ENCODE measurements at places on chromosomes 12 and 14.

GRCh38 chr12:131372171-131372475 is 338.8 kb upstream of the SFSWAP start:
- DNase-seq: no peak

DNA sequence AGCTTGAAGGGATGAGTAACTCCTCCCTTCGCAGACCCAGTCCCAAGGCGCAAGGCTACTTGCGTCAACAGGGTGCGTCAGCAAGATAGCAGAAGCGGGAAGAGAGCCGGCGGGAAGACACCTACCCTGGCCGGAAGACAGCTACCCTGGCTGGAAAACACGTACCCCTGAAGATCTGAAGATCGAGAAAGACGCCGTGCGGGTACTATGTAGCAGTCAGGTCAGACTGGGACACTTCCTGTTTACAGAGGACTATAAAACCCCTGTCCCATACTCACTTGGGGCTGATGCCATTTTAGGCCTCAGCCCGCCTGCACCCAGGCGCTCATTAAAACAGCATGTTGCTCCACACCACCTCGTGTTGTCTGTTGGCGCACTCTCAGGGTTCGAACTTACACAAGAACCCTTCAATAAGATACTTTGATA is 80.9 kb downstream of the ABCD2 start:
- no peak for DNase-seq

DNA sequence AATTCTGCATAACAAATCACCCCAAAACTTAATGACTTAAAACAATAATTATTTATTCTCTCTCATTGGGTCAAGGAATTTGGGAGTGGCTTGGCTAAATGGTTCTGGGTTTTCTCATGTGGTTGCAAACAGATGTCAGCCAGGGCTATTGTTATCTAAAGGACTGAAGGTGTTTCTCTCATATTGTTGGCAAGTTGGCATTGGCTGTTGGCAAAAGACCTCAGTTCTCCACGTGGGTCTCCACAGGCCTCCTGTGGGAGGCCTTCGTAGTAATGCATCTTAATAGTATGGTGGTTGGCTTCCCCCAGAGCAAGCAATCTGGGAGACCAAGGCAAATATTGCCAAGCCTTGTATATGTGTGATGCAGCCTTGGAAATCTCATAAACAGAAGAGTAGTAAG is 14.4 kb downstream of the GALNT16 start:
- DNase-seq: no peak

DNA sequence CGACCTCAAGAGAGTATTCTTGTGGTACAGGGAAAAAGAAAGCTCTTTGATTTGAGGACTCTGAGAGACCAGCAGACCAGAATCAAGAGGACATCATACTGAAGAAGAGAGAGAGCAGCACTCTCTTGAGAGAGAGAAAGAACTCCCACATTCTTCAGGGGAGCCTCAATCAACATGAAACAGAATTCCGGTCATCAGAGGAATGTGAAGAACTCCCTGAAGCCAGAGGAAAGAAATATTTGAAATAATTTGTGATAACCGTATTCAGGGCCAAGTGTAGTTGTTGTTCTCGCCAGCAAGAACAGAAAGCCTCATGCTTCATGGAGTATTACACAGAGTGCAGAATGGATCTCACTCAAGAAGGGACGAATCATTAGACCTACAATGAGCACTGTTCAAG is 363.8 kb upstream of the TMEM132C start:
- no peak for DNase-seq

GRCh38 chr12:113049976-113050742 is 6.4 kb upstream of the DTX1 start:
- DNase-seq: peak; percentile 60

GRCh38 chr14:95282354-95282985 is 37.2 kb downstream of the CLMN start:
- no peak for DNase-seq

GRCh38 chr14:106141242-106142220 is 615.1 kb downstream of the TMEM121 start:
- DNase-seq: no peak

GRCh38 chr12:109718390-109718789 is 4.8 kb downstream of the FAM222A start:
- DNase-seq: no peak

- DNase-seq: no peak
Observed at GRCh38 chr12:67519484-67520433, 128.8 kb upstream of the DYRK2 start.

DNA sequence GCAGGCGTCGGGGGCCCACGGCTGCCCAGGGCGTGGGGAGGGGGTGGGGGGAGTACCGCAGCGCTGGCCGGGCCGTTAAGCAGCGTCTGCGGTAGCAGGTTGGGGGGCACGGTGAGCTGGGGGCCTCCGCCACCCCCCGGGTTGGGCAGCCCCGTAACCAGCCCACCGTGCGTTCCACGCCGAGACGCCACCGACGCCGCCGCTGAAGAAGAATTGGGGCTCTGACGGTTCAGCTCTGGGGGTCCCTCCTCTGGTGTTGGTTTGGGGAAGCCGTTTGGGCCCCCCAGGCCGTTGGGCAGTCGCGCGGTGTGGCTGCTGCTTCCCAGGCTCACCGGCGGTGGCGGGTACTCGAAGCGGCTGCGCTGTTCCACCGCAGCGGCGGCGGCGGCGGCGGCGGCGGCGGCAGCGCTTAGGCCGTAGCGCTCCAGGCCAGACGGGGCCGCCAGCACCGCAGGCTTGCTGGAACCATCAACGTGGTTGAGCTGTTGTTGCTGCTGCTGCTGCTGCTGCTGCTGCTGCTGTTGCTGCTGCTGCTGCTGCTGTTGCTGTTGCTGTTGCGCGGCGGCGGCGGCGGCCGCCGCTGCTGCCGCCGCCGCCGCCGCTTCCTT is 1.5 kb downstream of the IRF2BPL start:
- DNase-seq: peak; percentile 79

DNA sequence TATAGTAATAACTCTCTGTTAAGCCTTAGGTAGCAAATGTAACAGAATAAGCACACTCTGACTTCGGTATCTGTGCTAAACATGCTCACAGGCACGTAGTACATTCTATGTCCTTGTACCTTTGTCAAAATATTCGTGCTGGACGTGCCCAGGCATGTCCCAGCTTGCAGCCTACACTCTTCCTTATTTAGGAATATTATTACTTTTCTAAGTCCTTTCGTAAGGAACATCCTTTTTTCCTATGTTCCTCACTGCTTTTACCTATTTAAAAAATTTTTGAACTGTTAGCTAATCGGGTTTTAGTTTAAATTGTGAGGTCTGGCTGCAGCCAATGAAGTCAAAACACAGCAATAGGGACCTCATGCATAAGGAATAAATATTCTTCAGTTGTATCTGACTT is 24.1 kb upstream of the UBC start:
- DNase-seq: no peak

- no peak for DNase-seq
Observed at GRCh38 chr12:6376079-6376869, 911 bp upstream of the SCNN1A start.

DNA sequence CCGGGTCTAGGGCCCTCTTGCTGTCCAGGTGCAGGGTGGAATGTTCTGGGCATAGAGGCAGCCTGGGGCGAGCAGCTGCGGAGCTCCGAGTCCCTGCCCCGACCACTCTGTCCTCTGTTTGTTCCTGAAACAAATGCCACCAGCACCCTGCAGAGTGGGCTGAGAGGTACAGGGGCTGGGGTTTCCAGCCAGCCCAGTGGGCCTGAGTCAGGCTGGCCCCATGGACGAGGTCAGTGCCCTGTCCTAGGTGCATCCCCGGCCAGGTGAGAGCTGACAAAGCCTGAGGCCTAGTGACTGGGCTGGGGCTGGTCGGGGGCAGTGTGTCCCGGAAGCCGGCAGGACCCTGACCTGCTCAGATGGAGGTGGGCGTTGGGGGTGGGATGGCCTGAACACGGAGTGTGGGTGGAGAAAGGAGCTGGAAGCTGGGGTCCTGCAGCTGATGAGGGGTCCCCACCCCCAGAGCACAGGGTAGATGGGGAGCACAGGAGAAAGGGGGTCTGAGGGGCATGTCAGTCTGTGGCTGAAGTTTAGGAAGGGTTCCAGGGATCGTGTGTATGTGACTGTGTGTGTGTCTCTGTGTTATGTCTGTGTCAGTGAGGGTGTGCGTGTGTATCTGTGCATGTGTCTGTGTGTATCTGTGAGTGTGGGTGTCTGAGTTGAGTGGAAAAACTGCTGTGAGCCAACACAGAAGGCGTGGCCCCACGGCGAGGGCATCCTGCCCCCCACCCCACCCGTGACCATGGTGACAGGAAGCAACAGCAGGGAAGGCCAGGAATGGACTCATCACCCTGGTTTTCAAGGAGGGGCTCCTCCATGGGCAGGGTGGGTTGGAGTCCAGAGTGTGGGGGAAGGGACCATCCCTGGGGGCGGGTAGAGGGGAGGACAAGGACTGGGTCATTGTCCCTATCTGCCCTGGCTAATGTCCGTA is 2.4 kb upstream of the CRIP1 start:
- DNase-seq: no peak

DNA sequence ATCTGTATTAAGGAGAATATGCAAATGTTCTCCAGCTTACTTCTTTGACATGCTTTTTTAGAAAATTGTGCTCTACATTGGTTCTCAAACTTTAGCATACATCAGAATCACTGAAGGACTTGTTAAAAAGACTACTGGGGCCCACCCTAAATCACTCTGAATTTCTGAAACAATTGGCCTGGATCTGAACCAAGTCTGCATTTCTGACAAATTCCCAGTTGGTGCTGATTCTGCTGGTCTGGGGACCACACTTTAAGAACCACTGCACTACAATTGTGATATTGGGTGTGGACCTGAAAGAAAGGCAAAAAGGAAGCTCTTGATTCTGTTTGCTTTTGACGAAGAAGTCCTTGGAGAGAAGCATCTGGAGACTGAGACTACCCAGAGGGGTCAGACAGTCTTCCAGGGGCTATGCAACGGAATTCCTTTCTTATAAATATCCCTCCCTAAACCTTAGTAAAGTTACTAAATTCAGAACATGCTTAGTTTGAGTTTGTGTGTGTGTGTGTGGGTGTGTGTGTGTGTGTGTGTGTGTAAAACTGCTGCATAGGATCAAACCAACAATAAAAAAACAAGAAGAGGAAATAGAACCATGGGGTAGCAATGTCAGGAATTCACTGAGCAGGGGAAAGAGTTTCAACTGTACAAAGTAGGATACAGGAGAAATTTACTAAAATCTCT is 36.8 kb downstream of the EAPP start:
- DNase-seq: no peak

DNA sequence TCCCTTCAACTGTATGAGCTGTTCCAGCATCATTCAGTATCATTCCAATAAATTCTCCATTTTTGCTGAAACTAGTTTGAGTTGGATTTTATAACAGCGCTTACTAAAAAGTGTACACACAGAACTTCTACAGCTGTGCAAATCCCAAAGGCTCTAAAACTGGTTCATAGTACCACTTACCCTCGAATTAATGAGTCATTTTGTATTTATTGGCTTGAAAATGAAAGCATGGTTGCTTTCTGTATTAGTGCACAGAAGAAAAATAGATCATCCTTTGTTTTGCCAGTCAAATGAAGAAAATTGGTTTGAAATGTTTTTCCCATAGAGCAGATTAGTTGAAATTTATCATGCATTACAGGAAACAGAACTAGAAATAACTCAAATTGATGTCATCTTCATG is 268.3 kb upstream of the CPNE8 start:
- DNase-seq: no peak

- DNase-seq: no peak
Observed at GRCh38 chr12:98532687-98533304, 17.4 kb downstream of the TMPO start.

DNA sequence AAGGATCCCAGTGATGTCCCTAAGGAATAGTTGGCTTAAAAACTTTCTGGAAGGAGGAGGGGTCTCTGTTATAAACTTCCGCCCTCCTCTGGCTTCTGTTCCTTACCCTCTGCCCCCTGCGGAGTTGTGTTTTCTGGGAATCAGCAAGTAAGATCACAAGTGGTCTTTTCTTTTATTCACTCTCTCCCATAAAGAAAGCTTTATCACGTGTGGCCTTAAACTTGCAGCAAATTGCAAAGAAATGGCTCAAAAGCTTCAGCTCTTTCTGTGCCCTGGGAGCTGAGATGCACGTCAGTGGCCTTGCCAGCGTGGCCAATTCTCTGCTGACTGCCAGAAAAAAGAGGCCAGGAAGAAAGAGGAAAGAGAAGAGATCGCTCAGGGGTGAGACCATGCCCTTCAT is at the start of gene SLCO1C1:
Gene SLCO1C1 (plus strand): TSS at position 101 of the 400 bp plus-strand sequence. CDS start 4,245 bp downstream, outside the sequence.
- DNase-seq: no peak

- DNase-seq: no peak
Observed at GRCh38 chr12:83067981-83068380, 381.3 kb downstream of the TMTC2 start.

- DNase-seq: no peak
Observed at GRCh38 chr14:53501361-53502211, 348.5 kb upstream of the DDHD1 start.

- no peak for DNase-seq
Observed at GRCh38 chr12:71896205-71896882, 42.3 kb upstream of the TPH2 start.

- DNase-seq: no peak
Observed at GRCh38 chr14:53331921-53332320, 178.8 kb upstream of the DDHD1 start.

DNA sequence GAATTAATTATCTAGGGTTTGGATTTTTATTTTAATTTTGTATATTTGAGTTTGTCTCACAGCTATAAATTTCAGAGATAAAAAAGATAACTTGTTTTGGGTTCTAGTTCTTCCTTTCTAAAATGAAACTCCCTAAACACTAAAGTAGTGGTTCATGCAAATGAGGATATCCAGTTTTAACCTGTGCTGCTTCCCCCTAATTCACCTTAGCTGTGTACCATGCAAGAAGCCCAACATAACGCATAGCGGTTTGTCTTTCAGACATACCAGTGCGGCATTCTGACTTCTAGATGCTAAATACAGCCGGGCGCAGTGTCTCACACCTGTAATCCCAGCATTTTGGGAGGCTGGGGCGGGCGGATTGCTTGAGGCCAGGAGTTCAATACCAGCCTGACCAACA is 288.6 kb upstream of the NPAS3 start:
- no peak for DNase-seq

- no peak for DNase-seq
Observed at GRCh38 chr12:16285586-16285985, 8.1 kb upstream of the SLC15A5 start.

GRCh38 chr12:100646896-100647295 is 73.4 kb downstream of the GAS2L3 start:
- no peak for DNase-seq

DNA sequence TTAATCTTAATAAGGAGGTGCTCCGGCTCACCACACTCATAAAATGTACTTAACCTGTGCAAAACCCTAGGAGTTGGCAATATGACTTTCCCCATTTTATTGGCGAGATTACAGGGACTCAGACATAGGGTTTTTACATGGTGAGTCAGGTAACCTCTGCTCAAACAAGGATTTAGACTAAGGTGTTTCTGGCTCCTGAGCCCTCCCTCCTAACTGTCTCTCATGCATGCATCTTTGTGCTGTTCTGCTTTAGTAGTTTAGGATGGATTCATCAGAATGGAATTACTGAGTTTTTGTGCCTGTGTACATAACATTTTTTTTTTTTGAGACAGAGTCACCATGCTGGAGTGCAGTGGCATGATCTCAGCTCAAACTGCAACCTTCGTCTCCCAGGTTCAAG is 993.3 kb upstream of the TMEM132C start:
- no peak for DNase-seq

- no peak for DNase-seq
Observed at GRCh38 chr14:103984196-103984595, 41.9 kb upstream of the RD3L start.
